ENCODE measurements at places on chromosomes 13 and 19. TPM values are rescaled to one million over a fixed set of nuclear protein-coding genes. Genes with fewer than 3 reads are reported as not detected.

DNA sequence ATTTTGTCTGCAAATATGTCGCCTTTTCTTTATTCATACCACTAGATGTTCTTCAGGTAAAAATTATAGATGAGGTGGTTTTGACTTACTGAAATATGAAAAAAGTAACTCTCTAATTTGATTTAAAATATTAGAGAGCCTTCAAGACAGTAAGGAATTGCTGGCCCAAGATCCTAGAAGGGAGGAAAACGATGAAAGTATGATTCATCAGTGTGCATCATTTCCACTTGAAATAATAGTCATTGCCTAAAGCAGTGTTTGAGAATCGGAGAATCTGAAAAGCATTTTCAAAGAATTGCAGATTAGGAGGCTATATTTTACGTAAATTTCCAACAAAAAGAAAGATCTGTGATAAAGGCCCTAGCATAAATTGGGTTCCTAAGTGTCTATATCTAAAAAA is 1707.9 kb upstream of the PRR20A start:
- DNase-seq = no peak

The ZNF665 gene
- not detected for total RNA-seq

GRCh38 chr13:109785141-109785891 is 1.1 kb downstream of the IRS2 start:
- DNase-seq = peak; percentile 73

GRCh38 chr13:110398564-110399507 is 91.8 kb downstream of the COL4A2 start:
- no peak for DNase-seq

- DNase-seq = no peak
Measured at GRCh38 chr19:18220632-18221275, 5.5 kb downstream of the PDE4C start.

The KLK2 gene
- not detected for total RNA-seq

DNA sequence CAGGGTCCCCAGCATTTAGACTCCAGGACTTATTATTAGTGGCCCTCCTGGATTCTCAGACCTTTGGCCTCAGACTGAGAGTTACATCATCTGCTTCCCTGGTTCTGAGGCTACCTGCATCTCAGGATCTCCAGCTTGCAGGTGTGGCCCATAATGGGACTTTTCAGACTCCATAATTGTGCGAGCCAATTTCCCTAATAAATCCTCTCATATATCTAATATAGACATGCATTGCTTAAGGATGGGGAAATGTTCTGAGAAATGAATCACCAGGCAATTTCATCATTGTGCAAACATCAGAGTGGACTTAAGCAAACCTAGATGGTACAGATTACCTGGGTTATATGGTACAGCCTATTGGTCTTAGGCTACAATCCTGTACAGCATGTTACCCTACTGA is 116.5 kb upstream of the FBXL3 start:
- no peak for DNase-seq

- DNase-seq = no peak
Measured at GRCh38 chr19:2524840-2525723, 49.2 kb downstream of the GADD45B start.

The PCDH20 gene
- 0.35 TPM for total RNA-seq

DNA sequence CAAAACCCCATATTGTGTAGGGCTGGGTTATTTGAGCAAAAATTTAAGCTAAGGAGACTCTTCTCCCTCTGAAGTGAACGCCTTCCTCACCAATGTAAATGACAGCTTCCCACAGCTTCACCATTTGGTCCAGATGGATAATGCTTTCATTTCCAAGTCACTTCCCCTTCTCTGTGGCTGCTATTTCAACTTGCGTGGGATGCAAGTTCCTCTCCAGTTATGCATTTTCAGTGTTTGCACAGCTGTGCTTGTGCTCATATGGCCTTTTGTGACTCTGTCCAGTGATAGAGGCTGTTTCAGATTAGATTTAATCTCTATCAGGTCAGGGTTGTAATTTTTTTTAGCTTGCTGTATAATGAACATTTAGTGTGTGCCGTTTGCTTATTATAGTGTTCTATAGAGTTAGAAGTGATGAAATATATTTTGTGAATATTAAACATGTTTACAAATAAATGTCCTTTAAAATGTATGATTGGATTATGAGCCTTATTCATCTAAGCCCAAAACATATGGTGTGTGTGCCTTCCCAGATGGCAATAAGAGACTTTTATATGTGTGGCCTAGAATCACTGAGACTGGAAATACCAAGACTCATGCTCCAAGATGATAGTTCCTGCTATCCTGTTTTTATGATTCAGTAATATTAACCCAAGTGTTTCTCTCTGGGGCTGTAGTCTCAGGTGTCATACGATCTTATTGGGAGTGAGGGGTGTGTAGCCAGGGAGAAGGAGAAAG is 86.6 kb downstream of the TNFRSF19 start:
- DNase-seq = no peak

- DNase-seq = no peak
Measured at GRCh38 chr19:2779121-2779740, 3.8 kb downstream of the SGTA start.
